Skin of body (tissue), 3 donors: ENCODE measurements at places on chromosomes 7 and 10. TPM values are rescaled to one million over a fixed set of nuclear protein-coding genes. Genes with fewer than 3 reads are reported as not detected.

Gene SEC24C
- 39.4 TPM for total RNA-seq

Gene AZGP1
- 39.4 TPM for total RNA-seq

Gene MEIG1
- total RNA-seq = not detected

Gene SEPTIN7
- total RNA-seq = 233 TPM

Gene ITGB8
- total RNA-seq = 27.1 TPM

Gene GPR37
- 4.3 TPM for total RNA-seq

Gene GDF2
- not detected for total RNA-seq

Gene TAS2R16
- not detected for total RNA-seq

Gene VSTM2A
- 0.20 TPM for total RNA-seq

Gene NODAL
- total RNA-seq = not detected

Gene DPYSL4
- total RNA-seq = 0.99 TPM

Gene PLAU
- total RNA-seq = 29.1 TPM

Gene CALHM1
- not detected for total RNA-seq

Gene SOSTDC1
- total RNA-seq = 58.9 TPM

Gene MPP7
- 15.9 TPM for total RNA-seq

Gene HKDC1
- total RNA-seq = 0.10 TPM

Gene TAS2R4
- 3.1 TPM for total RNA-seq

Gene BAMBI
- total RNA-seq = 8.0 TPM

Gene FGF8
- total RNA-seq = not detected

Gene PRKG1
- 41.8 TPM for total RNA-seq

Gene ASZ1
- total RNA-seq = not detected

Gene TWIST1
- total RNA-seq = 39.9 TPM

Gene PPP1R3A
- 14.4 TPM for total RNA-seq

Gene ADCYAP1R1
- total RNA-seq = 3.9 TPM

Gene SEC31B
- 5.8 TPM for total RNA-seq

Gene ADRA2A
- total RNA-seq = 2.0 TPM

Gene TRIM74
- not detected for total RNA-seq

Gene PTPN20
- 3.2 TPM for total RNA-seq

Gene CACUL1
- total RNA-seq = 30.3 TPM

Gene OR13A1
- 0.10 TPM for total RNA-seq

Gene TLX1
- not detected for total RNA-seq

Gene MYL10
- 3.2 TPM for total RNA-seq

Gene PNLIP
- total RNA-seq = 1.4 TPM

Gene NUPR2
- 0.39 TPM for total RNA-seq

Gene C7orf33
- total RNA-seq = not detected

Gene TNS3
- total RNA-seq = 44.7 TPM

Gene RPEL1
- total RNA-seq = not detected

Gene SLC13A4
- total RNA-seq = 0.10 TPM

Gene IGFBP3
- 211 TPM for total RNA-seq

Gene STEAP1B
- 2.0 TPM for total RNA-seq

Gene BAIAP2L1
- total RNA-seq = 7.6 TPM
